ENCODE measurements at places on chromosomes 2 and 18.

GRCh38 chr2:199261936-199262335, 195.8 kb downstream of the SATB2 start:
- DNase-seq: no peak

GRCh38 chr2:30022444-30023071, 101.2 kb upstream of the ALK start:
- no peak for DNase-seq

DNA sequence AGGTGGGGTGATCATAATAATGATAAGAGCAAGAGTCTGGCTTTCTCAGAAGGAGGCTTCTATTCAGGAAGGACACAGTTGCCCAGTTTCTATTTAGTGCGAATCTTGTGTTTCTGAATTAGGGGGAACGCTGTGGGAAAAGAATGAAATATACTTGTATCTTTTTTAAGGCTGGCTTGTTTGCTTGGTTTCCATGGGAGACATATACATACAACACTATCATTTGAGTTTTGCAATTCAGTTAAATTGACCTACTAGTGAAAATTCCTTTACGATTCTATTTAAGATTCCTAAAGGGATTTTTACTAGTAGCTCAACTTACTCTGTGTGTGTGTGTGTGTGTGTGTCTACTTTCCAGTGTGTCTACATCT, 24.7 kb upstream of the ANKRD62 start:
- no peak for DNase-seq

DNA sequence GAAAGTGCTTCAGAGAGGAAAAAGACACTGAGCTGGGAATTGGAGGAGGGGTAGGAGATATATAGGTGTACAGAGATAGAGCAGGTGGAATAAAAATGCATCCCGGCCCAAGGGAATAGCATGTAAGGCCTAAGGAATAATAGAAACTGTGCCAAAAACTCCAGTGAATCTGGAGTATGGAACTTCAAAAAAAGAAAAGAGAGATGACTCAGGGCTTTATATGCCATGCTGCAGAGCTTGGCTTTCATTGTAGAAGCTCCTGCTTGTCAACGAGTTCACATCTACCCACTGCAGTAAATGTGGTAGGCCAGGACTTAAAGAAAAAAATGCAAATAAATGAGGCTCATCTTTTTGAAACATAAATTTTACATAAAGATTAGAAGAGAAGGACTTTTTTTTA, 131.8 kb downstream of the MREG start:
- no peak for DNase-seq

GRCh38 chr2:8588831-8589191, 93.0 kb upstream of the ID2 start:
- no peak for DNase-seq

DNA sequence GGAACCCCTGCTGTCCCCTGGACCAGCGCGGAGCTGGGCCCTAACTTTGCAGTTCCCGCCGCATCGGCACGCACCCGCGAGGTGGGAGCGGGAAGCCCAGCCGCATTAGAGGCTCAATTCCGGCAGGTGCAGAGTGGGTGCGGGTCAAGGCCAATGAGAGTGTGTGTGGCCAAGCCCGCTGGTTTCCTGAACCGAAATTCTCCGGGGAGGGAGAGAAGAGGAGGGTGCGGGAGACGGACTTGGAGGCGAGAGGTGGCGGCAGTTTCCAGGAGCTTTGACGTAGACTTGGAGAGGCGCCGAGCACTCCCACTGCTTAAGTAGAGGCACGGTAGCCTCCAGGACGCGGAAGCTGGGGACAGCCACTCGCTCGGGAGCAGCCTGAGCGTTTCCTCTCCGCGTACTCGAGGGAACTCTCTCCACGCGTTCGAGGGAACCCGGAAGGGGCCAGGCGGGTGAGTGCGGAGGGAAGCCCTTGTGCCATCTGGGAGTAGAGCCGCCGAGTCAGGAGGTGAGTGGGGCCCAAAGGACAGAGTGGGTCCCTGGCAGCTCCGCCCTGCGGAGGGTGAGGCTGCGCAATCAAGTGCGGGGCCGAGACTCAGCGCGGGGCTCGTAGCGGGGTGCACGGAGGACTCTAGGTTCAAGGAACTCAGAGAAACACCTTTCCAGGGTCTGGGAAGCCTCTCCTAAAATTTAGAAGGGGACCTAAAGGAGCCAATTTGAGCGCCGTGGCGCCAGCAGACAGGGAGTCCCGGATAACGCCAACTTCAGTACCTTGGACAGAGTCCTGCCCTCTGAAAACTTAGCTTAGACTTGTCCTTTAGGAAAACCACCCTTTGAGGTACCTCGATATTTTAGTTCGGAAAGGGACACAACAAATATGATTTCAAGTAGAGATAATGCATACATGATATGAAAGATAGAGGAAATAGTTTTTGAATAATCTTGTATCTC, at the start of gene FAM237A:
TSS of gene FAM237A (plus strand) at position 413 of the 951 bp plus-strand sequence. CDS start 1,750 bp downstream, outside the sequence.
- DNase-seq: no peak

DNA sequence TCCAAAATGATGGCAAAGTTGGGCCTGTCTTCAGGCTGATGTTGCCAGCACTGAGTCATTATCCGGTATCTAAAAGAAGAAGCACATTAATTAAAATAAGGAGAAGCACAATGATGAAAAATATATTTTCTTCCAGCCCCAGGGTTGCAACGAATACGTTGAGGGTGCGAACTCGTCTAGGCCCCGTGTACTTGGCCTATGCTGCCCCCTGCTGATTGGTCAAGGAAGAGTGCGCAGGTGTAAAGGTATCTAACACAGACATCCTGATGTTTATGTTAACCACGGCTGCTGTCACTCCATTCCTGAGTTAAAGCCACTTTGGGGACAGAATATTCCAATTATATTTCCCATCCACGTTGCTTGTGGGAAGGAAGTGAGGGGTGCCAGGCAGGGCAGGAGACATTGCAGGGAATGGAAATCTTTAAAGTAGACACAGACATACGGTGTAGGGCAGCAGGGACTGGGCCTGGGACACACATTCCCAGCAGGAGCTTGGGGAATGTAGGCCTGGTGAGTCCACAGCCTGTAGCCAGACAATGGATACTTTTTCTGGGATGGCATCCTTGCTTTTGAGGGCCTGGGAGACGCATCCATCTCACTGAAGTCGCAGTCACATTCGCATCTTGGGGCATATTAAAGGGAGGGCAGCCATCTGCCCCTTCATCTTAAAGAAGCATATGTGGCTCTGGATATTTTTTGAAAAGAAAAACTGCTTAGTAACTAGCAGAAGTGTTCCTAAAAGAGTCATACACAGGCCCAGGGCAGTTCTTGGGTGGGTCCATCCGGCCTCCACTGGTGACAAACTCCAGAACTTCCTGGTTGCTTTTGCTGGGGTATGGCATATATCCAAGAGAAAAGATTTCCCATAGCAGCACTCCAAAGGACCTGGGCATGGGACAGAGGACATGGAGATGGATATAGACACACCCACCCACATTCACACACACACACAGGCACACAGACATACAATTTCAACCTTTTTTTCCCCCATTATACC, 81.9 kb downstream of the CLIP4 start:
- peak; percentile 77 for DNase-seq

- no peak for DNase-seq
Observed at GRCh38 chr2:29951576-29951975, 30.2 kb upstream of the ALK start.

GRCh38 chr2:215503381-215503780, 67.5 kb upstream of the FN1 start:
- no peak for DNase-seq

DNA sequence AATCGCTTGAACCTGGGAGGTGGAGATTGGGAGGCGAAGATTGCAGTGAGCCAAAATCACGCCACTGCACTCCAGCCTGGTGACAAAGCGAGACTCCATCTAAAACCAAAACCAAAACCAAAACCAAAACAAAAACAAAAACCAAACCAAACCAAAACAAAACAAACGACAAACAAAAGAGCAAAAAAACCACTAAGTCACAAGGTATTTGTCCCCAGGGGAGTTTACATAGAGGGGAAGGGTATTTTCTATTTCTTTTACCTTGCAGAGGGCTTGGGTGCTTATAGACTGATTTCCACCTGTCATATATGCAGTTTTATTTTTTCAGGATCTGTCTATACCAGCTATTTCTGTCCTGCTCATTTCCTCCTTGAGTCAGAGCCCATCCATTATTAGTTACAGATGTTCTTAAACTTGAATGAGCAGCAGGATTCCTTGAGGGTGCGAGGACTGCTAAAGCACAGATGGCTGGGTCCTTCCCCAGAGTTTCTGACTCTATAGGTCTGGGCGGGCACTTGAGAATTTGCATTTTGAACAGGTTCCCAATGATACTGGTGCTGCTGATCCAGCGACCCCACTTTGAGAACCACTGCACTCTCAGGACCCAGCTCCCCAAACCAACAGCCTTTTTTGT, 102.2 kb upstream of the UXS1 start:
- no peak for DNase-seq

DNA sequence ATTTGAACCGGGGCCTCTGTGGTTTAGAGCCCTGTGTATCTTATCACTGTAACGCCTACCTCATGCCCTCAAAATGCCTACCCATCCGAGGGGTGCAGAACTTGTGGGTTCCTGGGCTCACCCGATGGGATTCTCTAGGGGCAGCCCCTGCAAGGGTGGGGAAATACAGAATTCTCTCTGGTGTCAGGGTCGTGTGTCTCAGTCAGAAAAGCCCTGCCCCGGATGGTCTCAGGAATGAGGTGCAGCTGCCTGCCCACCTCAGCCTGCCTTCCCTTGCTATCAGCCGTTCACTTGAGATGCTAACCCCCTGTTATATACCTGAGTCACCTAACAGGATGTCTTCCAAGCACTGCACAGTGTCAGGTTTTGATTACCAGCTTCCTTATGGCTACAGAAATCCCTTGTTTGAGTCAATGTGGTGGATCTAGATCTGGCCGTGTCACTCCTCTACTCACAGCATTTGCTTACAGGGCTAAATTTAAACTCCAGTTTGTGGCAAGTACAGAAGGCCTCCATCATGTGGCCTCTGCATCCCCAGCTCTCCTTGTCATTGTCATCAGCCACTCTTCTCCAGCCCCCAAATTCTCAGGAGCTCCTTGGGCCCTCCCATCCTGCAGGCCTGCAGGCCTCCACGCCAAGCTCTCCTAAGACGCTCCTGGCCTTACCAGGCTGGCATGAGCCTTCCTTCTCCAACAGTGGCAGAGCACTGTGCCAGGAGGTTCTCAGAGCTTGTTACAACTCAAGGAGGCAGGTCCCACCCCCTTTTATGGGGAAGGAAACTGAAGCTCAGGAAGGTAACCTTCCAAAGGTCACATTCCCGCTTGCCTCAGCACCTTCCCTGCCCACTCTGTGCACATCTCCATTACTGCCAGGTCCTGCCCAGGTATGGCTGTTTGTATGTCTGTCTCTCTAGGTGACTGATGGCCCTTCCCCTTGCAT, 14.3 kb upstream of the MAP3K2 start:
- DNase-seq: no peak

GRCh38 chr18:49013291-49013691, 62.5 kb upstream of the SMAD7 start:
- no peak for DNase-seq

DNA sequence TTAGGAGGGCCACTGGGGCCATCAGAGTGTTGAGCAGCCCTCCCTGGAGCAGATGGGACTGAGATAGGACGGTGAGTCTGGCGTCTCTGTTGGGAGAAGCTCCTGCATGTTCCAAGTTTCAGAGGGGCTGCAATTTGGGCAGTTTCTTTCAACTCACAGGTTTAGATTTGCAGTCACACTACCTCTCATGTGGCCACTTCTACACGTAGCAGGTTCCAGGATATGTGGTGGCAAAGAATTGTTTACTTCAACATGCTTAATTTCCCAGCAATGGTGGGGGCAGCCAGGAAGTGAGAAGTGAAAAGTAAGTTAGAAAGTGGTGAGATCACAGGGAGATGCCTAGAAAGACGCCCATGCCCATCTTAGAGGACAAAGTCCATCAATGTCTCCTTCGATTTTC, 9.3 kb downstream of the NCK2 start:
- peak; percentile 89 for DNase-seq

All from CD4-positive, alpha-beta T cell treated with Interleukin-10 for 1 hour (primary cell).